ENCODE measurements at places on chromosomes 13 and 19.

- no peak for DNase-seq
These were observed 2.6 kb downstream of the UBXN6 start for GRCh38 chr19:4454747-4455718.

DNA sequence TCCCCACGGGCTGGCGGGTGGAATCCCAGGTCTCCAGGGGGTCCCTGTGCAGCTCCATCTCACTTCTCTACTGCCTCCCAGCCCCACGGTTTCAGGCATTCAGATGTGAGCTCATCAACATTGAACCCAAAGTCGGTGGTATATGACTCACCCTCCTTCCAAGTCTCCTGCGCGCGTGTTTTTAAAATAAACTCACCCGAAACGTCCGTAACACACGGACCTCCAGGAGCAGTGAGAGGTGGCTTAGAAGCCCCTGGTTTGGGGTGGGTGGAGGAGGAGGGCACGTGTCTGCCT lies 14.0 kb upstream of the CRTC1 start:
- no peak for DNase-seq

DNA sequence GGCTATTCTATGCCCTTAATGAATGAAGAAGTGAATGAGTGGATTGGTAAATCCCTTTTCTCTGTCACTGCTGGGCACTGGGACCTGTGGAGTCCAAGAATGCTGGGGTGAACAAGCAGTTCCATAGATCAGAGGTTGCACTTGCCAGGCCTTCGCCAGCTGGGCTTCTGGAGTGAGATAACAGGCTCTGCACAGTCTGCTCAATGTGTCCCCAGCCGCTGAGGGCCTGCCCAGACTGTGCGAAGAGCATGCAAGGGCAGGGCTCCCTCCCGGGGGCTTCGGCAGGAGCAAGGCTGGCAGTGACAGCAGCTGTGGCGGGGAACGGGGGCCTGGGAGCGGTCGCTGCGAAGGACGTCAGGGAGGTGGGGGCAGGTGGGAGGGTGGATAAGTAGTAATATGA lies 51.3 kb downstream of the ZNF536 start:
- DNase-seq = no peak

DNA sequence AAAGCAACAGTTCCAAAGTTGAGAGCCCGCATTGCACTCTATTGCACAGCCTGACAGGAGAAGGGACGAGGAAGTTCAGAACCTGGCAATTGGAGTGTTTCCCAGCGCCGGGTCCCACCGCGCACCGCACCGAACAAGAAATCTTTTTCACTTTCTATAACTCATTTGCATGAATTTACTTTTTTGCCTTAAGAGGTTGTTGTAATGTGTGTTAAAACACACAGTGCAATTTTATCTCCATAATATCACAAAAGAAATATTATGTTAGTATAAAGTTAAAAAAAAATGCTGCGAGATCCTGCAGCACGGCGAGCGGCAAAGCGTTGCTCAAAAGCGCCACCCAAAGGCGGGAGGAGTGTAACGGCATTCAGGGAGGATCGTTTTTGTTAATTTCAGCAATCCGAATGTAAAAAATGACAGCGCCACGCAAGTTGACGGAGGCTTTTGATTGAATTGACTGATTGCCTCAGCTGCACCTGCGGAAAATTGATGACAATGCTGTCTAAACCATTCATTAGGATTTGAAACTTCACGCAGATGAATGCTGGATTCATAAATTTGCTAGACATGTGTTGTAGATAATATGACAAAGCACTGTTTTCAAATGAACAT lies 303.6 kb upstream of the ZNF507 start:
- no peak for DNase-seq

DNA sequence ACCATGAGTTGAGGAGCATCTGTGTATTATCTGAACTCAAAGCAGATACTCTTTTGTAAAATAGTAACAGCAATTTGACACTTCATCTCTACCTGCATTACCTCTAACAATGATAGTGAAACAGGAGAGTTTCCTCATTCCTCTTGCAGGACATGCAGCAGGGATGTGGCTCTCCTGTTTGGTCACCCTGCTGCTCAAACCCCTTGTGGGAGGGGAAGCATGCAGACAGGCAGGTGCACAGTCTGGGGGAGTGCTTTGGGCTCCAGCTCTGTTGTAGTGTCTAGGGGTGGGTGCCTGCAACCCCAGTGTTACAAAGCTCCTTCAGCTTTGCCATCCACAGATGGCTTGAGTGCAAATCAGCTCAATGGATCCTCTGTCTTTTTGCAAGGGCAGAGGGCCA lies 827.6 kb downstream of the DACH1 start:
- no peak for DNase-seq

GRCh38 chr13:101552786-101553185 lies 100.3 kb downstream of the ITGBL1 start:
- no peak for DNase-seq

- DNase-seq = no peak
These were observed 48.2 kb downstream of the DPY19L3 start for GRCh38 chr19:32453736-32454135.

DNA sequence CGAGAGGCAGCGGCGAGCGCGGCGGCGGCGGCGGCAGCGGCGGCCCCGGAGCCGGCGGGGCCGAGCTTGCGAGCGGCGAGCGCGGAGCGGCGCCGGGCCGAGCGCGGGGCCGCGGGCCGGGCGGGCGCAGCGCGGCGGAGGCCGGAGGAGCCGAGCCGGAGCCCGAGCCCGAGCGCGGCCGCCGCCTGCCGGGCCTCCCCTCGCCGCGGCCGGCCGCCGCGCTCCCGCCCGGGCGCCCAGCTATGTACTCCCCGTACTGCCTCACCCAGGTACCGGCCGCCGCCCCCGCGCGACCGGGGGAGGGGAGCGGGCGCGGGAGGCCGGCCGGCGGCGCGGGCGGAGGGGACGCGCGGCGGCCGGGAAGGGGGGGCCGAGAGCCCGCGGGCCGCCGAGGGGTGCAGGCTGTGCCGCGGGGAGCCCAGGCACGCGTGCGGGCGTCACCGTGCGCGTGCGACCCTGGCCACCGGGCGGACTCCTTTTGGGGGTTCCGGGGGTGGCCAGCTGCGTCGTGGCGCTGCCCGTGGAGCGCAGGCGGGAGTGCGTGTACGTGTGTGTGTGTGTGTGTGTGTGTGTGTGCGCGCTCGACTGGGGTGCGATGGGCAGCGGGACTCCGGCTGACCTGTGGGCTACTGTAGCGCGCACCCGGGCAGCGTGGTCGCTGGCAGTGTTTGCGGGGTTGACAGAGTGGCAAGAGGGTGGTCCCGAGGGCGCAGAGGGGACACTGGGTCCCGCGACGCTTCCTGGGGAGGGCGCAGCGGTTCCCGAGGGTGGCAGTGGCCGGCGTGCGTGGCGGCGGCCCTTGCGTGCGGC lies 526 bp downstream of the NFIX start:
- DNase-seq = no peak

DNA sequence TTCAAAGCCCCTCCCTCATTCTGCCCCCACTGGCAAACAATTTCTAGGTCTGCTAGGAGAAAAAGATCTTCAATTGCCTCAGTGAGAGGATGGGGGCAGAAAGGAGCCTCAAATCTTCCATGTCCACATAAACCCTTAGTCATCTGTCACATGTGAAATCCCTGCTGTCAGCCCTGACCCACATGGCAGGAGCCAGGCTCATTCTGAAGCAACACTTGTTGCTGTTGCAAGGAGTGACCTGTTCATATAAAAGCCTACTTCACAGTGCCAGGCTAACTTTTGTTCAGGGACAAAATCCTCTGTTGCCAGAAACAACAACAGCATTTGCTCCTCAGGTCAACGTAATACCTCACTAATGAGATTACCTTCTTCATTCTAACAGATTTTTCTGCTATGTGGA lies 70.5 kb downstream of the IRS2 start:
- DNase-seq = no peak

Measured in NCI-H774 (cell line).